ENCODE measurements at places on chromosomes 6 and 20.

- DNase-seq, result peak; percentile 30
Observed at GRCh38 chr6:147941143-147941542, 401.5 kb upstream of the SASH1 start.

GRCh38 chr6:74063391-74063790 is 367.4 kb downstream of the CD109 start:
- no peak for DNase-seq

- DNase-seq, result no peak
Observed at GRCh38 chr20:36998652-36999051, 47.1 kb upstream of the SAMHD1 start.

- no peak for DNase-seq
Observed at GRCh38 chr6:111938710-111939109, 65.5 kb upstream of the FYN start.

DNA sequence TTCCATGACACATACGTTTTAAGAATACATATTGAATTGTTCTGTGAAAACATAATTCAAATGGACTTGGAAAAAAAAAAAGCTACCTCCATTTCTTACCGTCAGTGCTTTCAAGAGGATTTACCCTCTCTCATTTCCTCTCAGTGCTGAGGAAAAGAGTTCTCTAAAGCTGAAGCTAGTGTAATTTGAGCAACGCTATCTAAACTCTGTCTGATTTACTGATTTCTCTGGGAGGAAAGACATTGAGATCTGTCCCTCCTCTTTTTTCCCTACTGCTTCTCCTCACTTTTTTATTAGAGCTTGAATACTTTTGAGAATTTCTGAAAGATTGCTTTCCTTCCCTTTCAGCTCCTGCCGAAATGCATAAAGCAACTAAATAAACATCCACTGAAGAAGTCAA is 41.2 kb upstream of the GRIK2 start:
- no peak for DNase-seq
